ENCODE measurements at places on chromosomes 7 and 10.

DNA sequence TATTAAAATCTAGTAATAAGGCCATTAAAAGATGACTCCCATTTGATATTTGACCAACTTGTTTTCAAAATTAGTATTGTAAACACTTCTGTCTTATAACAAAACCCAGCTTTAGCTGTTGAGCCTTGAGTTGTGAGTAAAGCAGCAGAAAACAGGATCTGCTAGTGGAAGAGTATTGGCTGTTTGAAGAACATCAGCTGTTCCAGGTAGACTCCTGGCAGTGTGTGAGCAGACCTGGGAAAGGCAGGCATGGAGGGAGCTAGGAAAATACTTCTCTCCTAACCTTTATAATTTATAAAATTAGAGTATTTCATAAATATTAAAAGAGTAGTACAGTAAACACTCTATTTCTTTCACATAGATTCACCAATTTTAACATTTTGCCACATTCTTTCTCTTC, 29.0 kb downstream of the KAT6B start:
- no peak for DNase-seq

DNA sequence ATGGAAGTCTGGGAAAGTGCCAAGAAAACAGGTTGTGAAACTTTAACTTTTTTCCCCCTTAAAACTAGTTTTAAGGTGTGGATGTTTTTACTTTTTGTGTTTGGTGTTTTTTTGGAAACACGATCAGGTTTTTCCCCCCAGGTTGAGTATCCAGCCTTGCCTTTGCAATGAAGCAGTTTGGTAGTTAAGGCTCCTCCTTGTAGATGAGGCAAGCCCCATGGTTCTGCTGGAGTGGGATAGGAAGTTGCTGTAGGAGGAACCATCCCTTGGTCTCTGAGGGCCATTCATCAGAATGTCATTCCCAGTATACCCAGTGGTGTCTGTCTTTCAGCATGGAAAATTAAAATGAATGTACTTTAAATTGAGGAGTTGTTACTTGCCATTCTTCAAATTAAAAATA, 2.7 kb downstream of the CUL1 start:
- no peak for DNase-seq

- no peak for DNase-seq
Observed at GRCh38 chr10:11838298-11838852, 15.2 kb downstream of the PROSER2 start.

- no peak for DNase-seq
Observed at GRCh38 chr7:124330731-124331407, 298.0 kb upstream of the TMEM229A start.

- no peak for DNase-seq
Observed at GRCh38 chr10:60267802-60268201, 121.9 kb downstream of the ANK3 start.

DNA sequence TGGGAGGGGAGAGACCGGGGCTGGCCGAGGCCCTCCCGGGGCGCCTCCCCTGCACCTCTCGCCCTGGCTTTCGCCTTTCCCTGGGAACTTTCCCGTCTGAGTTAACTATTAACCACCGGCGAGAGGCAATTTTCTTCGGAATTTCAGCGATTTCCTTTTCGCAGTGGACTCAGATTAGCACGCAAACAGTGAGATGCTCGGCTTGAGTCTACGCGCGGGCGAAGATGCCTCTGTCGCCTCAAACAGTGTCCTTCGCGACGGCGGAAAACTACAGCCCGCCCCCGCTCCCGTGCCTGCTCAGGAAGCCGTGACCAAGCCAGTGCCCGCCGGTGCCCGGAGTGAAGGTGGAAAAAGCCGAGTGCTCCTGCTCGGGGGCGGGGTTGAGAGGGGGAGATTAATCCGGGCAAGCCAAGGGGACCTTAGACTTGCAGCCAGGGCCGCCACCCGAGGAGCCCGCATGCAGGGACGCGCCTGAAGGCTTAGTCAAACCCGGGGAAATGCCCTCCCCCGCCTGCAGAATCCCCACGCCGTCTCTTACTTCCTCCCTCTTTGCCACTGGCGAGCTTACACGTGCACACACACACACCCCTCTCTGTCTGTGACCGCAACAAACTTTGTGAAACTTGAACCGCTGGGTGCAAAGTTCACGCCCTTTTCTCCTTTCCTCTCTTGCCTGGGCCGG, 14.5 kb upstream of the PAX2 start:
- no peak for DNase-seq

DNA sequence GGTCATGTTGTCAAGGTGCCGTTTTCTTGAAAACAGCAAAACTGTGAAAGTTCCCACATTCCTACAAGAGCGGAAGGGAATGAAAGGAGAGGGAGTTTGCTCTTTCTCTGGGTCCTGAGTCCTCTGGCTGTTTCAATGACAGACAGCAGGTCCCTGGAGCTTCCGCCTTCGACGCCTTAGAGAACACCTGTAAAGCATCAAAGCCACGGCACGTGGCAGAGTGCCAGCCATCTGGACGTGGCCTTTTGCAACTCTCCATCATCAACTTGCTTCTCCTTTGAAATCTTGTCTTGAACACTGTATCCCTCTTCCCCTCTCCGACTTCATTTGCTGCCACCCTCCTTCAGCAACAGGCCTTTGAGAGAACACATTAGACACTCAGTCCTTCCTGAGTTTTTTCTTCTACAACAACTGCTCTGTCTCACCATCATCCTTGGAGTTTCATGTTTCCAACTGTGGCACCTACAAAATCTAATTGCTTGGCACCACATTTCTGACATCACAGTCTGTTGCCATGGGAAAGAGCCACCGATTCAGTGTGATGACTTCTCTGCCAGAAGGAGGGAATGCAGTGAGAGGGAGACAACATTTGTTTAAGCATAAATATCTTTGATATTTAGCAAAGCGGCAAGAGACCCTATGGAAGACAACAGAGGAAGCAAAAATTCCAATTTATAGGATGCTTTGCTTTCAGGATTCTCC, 204.9 kb upstream of the PTER start:
- no peak for DNase-seq

GRCh38 chr10:4685904-4686643, 139.9 kb upstream of the AKR1E2 start:
- DNase-seq: no peak

GRCh38 chr7:37269711-37270508, 178.8 kb downstream of the ELMO1 start:
- DNase-seq: no peak

GRCh38 chr10:44986670-44987069, 8.1 kb upstream of the DEPP1 start:
- DNase-seq: no peak
